ENCODE measurements at places on chromosomes 1 and 21. TPM values are rescaled to one million over a fixed set of nuclear protein-coding genes. Genes with fewer than 3 reads are reported as not detected.

Gene CCSAP
- total RNA-seq, result 16.5 TPM

Gene CCDC27
- total RNA-seq, result not detected

Gene ADAMTS5
- total RNA-seq, result 0.82 TPM

Gene STPG1
- total RNA-seq, result 10.3 TPM

Gene GPATCH2
- total RNA-seq, result 13.1 TPM

Gene NT5C1A
- not detected for total RNA-seq

Gene C1orf185
- not detected for total RNA-seq

Gene ADCY10
- not detected for total RNA-seq

Gene SELL
- not detected for total RNA-seq

Gene GPR61
- total RNA-seq, result 0.15 TPM

Gene WNT9A
- 1.1 TPM for total RNA-seq

Gene C8A
- total RNA-seq, result not detected

Gene PRAMEF13
- total RNA-seq, result not detected

Gene DIO1
- not detected for total RNA-seq

Gene RGS7
- total RNA-seq, result 3.0 TPM

Measured in H1 (cell line).